HCT116 (cell line): ENCODE measurements at places on chromosomes 1 and 21.

DNA sequence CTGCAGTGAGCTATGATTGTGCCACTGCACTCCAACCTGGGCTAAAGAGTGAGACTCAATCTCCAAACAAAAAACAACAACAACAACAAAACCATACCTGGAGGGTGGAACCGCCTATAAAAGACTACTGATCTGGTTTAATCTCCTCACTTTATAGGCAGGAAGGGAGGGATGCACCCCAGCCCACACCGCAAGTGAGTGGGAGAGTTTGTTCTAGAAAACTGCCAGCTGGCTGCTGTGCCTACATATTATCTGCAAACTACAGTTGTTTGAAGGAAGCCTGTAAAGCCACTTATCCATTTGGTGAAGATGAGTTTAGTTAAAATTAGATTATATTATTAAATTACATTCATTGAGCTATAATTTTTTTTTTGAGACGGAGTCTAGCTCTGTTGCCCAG lies 9.1 kb upstream of the SRSF10 start:
- no peak for DNase-seq

GRCh38 chr1:200733907-200734306 lies 4.8 kb upstream of the CAMSAP2 start:
- no peak for DNase-seq

- DNase-seq, result no peak
These were observed 48.2 kb downstream of the COQ8A start for GRCh38 chr1:226988334-226988666.

- no peak for DNase-seq
These were observed 17.2 kb upstream of the GFI1 start for GRCh38 chr1:92503926-92504285.

GRCh38 chr1:153651771-153652170 lies 6.7 kb upstream of the SNAPIN start:
- DNase-seq, result no peak

- DNase-seq, result no peak
These were observed 5.3 kb upstream of the CCDC24 start for GRCh38 chr1:43985984-43986595.

DNA sequence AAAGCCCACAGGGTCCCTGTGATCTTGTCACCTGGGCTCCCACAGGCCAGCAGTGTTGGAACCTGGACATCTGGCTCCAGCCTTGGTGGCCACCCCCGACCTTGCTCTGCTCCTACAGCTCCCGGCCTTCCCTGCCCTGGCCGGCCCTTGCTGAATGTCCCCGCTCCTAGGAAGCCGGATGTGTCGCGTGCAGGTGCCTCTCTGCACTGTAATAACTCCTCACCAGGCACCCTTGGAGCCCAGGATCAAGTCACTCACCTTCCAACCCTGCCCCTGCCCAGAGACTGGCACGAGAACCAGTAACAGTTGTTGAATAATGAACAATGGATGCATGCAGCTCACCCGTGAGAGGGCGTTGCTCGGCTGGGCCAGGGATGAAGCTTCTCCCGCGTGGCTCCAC lies 12.1 kb downstream of the PDE9A start:
- no peak for DNase-seq

DNA sequence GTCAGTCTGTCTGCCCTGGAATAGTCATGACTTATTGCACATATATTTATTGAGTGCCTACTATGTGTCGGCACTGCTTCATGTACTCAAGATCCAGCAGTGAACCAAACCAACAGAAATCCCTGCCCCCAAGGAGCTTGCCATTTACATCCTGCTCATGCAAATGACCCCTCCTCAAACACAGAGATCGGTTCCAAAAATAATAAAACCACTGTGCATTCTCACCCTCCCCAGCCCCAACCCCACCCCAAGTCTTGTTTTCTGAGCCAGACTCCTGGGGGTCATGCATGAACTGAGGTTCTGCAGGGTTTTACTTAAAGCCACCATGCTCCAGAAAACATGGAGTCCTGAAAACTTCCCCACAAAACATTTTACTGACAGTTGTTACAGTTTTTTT lies 61.9 kb downstream of the KIAA0040 start:
- DNase-seq, result no peak

DNA sequence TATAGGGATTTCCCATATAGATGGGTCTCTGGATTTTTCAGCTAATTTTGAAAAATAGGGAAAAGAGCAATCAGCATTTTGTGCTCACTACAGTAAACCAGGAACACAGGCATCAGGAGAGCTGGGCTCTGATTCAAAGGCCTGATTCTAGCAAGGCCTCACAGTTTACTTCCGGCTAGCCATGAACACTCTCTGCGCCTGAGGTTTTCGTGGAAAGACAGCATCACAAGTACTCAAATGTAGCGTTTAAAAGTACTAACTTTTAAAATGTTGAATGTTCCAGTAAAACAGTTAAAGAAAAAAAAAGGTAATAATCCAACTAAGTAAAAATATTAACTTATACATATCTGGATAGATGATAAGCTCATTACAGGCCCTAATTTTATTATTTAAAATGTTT lies 120.6 kb downstream of the SLC45A1 start:
- no peak for DNase-seq

GRCh38 chr1:45868861-45869260 lies 65.4 kb downstream of the MAST2 start:
- no peak for DNase-seq

GRCh38 chr1:25199819-25200620 lies 32.3 kb downstream of the SYF2 start:
- DNase-seq, result no peak

DNA sequence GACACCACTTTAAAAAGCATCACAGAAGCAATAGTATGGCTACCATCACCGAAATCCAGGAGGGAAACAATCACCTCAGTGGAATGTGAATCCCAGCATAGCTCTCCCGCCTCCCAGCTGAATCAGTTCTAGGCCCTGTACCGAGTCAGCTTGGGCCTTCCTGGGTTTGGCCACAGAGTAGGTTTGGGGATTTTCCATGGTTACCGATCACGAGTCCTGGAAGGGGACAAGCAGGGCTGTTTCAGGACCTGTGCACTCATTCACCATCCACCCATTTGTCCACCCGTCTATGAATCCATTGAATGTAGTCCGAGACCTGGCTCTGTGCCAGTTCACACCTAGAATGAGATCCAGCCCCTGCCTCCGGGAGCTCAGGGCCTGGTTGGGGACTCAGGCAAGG lies 94.2 kb downstream of the ARHGEF10L start:
- no peak for DNase-seq

- DNase-seq, result peak; percentile 16
These were observed 729 bp downstream of the APP start for GRCh38 chr21:26169611-26170470.

- DNase-seq, result no peak
These were observed 7.6 kb downstream of the MAN1C1 start for GRCh38 chr1:25624156-25624555.

DNA sequence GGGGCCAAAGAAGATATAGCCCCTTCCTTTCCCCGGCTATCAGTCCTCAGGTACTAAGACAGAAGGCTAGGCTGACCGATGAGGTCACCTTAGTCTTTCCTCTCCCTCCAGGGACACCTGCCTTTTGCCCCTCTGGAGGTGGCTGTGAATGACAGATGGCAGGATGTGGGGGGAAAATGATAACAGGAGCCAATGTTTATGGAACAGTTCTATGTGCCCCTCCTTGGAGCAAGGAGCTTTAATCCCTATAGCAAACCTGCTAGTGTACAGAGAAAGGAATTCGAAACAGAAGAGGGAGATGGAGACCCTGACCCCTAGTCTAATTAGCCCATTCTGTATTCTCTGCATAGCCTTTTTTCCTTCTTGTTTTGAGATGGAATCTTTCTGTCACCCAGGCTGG lies 28.1 kb downstream of the SERINC2 start:
- DNase-seq, result no peak

GRCh38 chr1:12186679-12186985 lies 19.8 kb downstream of the TNFRSF1B start:
- DNase-seq, result no peak

- DNase-seq, result no peak
These were observed 53.1 kb upstream of the FMO3 start for GRCh38 chr1:171037626-171038025.
